GM03348 (cell line): ENCODE measurements at places on chromosomes 2 and 18.

DNA sequence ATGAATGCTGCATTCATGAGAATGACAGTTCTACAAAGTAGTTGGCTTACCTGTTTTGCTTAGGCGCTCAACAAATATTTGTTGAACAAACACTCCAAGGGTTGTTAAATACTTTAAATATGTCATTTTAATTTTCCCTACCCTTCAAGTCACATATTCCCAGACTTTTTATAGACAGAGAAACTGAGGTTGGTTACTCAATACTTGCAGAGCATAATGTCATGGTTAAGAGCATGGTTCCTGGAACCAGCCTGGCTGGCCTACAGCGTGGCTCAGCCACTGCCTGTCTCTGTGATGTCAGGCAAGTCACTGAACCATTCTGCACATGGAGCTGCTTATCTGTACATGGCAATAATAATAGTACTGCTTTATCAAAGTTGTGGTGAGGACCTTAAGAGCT lies 120.0 kb upstream of the STK17B start:
- DNase-seq: no peak

GRCh38 chr2:48380989-48381625 lies 148.8 kb upstream of the STON1 start:
- DNase-seq: no peak

DNA sequence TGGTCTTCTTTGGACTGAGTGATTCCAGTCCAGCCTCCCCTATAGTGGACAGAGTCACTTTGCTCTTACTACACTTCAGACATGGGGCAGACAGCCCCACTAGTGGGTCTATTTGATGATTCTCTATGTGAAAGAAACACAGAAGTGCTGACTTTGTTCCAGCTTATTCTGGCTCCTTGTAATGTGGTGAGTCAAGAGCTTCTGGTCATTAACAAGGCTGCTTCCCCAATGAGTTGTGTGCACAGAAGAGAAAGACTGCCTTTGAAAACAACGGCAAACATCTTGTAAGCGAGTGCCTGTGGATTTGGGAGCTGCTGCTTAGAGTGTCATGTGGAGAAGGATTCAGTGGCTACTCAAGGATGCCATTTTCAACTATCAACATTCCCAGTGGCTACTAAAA lies 39.1 kb downstream of the RMC1 start:
- DNase-seq: no peak

DNA sequence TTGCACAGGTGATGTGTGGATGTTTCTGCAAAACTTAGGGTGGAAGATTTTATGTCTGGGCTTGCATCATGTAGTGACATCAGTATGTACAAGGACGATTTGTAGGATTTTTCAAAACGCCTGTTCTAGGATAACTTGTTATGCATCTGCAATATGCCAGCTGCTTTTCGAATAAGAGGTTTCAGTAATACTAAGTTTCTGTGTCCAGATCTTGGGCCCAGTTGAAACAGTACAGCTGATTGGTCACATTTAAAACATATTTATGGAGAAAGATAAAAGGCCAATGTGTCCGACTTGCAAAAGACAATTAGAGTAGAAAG lies 1.2 kb downstream of the PTPN4 start:
- DNase-seq: peak; percentile 24

- DNase-seq: no peak
Observed at GRCh38 chr18:76353500-76353899, 141.5 kb downstream of the ZNF516 start.

DNA sequence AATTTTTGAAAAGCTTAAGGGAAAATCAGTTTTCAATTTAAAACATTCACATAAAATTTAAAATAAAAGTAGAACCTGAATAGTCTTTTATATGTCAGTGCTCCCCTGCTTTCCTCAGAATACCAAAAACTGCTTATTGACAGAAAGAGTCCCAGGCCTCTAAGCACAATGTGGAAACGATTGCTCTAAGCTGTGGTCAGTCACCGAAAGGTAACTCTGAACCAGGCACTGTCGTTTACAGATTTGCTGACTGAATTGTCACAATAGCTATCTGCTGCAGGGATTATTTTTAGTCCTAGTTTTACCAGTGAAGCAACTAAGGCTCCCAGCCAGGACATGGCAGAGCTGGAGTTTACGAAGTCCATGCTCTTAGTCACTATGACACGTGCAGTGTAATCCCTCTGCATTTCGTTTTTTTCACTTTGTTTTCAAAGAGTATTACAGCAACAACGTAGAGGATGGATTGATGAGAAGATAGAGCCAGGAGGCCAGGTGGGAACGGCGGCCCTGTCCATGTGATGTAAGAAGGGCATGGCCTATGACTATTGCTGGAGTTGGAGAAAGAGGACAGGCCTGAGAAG lies 28.1 kb upstream of the TMEM247 start:
- peak; percentile 31 for DNase-seq

GRCh38 chr2:153100151-153100550 lies 378.4 kb downstream of the RPRM start:
- DNase-seq: no peak

DNA sequence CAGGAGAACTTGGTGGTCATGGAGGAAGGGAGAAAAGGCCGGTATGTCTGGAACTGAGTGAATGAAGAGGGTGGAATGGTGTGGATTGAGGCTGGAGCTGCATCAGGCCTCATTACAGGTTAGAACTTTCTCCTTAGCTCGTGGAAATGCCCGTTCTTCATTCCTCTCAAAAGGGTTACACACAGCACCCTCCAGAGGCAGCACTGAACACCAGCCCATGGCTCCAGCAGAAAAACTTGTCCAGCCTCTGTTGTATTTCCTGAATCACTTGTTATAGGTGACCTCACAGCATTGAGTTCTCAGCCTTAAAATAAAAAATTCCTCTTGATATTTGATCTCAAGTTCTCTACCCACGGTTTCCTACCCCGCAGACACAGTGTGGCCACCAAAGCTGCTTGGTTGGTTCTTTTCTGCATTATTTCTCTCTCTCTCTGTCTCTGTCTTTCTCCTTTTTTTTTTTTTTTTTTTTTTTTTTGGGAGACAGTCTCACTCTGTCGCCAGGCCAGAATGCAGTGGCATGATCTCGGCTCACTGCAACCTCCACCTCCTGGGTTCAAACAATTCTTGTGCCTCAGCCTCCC lies 89.6 kb downstream of the ITGB1BP1 start:
- DNase-seq: peak; percentile 82

GRCh38 chr2:207523005-207523404 lies 6.8 kb upstream of the CREB1 start:
- DNase-seq: no peak

- no peak for DNase-seq
Observed at GRCh38 chr18:80239830-80240229, 7.5 kb downstream of the PARD6G start.

DNA sequence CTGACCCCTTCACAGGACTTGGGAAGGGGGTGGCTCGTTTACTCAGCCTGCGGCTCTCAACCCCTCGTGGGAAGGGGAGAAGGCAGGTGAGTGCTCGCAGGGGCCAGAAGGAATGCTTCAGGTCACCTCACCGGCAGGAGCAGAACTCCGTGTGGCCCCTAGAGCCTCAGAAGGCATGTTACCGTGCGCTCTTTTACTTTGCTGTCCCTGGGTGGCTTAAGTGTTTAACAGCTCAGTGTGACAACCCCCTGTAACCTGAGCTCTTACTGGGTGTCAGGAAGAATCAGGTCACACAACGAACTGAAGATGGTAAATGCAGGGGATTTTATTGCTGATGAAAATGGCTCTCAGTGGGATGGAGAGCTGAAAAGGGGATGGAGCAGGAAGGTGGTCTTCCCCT lies 1235.4 kb downstream of the LRP1B start:
- DNase-seq: no peak

- no peak for DNase-seq
Observed at GRCh38 chr2:104340879-104341828, 512.8 kb upstream of the POU3F3 start.

GRCh38 chr2:20157193-20157891 lies 67.6 kb downstream of the SDC1 start:
- no peak for DNase-seq

GRCh38 chr2:107712857-107713256 lies 113.8 kb upstream of the RGPD4 start:
- DNase-seq: no peak
